Femur (tissue), 1 donor: ENCODE measurements at places on chromosomes 5 and 9.

DNA sequence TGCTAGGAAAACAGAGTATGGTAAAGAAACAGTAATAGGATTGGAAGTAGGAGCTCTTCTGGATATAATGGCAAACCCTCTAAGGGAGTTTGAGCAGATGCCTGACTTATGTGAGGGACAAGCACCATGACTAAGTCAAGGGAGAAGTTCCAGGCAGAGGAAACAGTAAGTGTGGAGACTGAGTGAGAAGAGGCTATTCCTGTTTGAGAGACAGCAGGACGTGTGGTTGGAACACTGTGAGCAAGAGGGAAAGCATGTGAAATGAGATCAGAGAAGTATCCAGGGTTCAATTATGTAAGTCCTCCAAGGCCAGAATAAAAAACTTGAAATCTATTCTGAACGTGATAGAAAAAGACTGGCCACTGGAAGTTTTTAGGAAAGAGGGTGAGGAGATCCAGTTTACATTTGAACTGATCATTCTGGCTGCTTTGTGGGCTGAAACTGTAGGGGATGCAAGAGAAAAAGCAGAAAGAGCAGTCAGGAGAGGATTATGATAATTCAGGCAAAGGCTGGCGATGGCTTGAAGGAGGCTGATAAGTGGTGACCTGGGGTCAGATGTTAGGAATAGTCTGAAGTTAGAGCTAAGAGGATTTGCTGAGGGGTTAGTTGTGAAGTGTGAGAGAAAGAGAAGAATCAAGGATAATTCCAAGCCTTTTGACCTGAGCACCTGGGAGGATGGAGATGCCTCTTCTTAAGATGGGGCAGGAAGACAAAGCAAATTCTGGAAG is 19.2 kb downstream of the DMAC1 start:
- no peak for DNase-seq

GRCh38 chr9:91680998-91681397 is 257.4 kb upstream of the NFIL3 start:
- no peak for DNase-seq

- DNase-seq, result no peak
These were observed 325.6 kb downstream of the BNC2 start for GRCh38 chr9:16544842-16545241.

DNA sequence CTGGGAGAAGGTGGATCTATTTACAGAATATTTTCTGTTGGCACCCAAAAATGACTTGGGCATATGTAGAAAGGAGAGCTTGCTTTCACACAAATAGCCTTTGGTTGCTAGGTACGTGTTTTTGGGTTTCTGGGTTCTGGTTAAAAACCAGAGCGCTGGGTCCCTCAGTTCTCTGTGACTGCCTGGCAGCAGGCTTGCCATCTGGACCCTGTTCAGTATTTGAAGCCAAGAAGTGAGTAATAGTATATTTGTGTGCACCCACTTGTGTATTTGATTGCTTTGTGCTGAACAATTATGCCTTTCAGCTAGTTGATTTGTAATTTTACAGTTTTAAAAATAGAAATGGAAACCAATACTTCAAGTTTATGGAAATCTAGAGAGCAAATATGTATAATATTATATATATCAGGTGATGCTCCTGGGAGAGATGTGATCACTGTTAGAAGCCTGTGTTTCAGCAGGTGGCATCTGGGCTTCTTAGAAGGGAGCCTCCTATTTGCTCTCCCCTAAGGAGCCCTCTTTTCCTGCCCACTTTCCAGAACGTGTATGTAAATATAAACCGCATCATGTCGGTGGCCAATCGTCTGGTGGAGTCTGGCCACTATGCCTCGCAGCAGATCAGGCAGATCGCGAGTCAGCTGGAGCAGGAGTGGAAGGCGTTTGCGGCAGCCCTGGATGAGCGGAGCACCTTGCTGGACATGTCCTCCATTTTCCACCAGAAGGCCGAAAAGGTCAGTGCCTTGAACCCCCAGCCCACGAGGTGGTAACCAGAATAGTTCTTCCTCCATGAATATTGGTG is 153.6 kb downstream of the TRIO start:
- no peak for DNase-seq

DNA sequence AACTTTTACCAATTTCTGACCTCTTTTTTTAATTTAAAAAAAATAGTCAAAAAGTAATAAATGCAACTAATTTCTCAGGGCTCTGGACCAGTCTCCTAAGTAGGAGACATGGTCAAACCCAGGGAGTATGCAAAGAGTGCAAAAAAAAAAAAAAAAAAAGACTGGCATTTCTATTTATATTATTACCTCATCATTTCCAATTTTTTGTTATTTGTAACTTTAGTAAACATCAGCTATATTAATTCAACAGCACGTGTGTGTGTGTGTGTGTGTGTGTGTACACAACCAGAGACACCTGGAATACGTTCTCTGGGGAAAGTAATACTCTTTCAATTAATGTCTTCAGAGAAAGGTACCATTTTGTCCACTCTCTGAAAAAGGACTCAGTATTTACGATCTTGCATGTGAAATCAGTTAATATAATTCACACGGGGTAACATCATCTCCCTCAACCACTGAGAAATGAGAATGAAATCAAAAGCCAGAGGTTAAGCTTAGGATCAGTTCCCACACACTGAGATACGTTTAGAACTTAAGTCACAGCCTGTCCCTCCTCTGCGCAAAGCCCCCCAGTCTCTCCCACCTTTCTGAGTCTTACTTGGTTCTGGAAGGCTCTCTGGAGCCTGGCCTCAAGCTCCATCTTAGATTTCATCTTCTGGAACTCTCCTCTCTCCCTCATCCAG is 21.9 kb downstream of the ZNF608 start:
- DNase-seq, result no peak

- DNase-seq, result no peak
These were observed 134.5 kb downstream of the NFIB start for GRCh38 chr9:14179449-14179848.

GRCh38 chr9:131667576-131667975 is 72.3 kb downstream of the RAPGEF1 start:
- no peak for DNase-seq

DNA sequence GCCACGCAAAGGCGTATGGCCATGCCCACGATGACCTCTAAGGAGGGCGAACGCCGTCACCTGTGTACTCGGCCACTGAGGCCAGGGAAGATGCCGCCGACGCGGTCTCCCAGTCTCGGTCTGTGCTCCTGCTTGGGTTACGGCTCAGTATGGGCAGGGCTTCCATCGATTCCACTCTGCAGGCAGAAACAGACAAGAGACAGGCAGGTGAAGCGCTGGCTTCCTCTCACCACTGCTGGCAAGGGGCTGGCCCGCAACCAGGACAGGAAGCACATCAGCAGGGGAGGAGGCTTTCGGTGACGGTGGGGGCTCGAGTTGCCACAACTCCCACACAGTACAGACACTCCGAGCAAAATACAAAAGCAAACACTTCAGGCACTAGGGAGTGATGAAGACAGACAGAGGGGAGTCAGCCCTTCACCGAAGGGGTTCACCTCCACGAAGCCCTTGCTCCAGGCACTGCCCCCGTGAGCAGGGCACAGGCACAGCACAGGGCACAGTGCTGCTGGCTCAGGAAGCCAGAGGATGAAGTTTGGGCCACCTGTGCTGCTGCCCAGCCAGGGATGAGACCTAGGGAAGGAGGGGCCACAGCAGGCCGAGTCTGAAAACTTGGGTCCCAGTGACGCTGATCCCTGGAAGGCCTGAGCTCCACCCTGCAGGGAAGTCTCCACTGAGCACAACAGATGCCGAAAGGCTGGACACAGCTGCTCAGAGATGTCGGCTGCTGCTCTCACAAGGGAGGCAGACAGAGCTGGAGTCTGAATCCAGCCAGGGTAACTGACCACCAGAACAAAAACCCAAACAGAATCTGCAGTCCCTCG is 91.3 kb downstream of the CAMSAP1 start:
- peak; percentile 47 for DNase-seq

GRCh38 chr9:128128836-128129590 is 1.5 kb upstream of the PTGES2 start:
- no peak for DNase-seq

DNA sequence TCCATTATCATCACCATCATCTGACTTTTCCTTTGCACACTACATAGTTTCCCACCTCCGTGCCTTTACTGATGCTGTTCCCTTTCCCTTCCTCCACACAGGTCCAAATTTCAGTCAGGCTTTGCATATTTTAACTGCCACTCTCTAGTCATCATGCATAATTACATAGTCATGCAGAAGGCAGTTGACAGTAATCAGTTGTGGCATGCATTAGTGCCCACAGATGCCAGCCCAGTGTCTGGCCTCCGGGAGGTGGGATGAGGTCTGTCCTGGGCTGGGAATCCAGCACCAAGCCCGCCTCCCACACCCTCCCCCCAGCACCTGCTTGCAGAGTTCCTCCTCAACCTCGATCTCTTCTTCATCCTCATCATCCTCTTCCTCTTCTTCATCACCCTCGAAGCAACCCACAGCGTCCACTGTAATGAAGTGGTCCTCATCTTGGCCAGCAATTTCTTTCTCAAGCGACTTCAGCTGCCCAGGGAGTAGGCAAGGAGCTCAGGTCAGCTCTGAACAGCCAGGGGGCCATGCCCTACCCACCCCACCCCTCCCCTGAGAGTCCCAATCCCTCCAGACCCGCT is 8.8 kb downstream of the BBLN start:
- no peak for DNase-seq

DNA sequence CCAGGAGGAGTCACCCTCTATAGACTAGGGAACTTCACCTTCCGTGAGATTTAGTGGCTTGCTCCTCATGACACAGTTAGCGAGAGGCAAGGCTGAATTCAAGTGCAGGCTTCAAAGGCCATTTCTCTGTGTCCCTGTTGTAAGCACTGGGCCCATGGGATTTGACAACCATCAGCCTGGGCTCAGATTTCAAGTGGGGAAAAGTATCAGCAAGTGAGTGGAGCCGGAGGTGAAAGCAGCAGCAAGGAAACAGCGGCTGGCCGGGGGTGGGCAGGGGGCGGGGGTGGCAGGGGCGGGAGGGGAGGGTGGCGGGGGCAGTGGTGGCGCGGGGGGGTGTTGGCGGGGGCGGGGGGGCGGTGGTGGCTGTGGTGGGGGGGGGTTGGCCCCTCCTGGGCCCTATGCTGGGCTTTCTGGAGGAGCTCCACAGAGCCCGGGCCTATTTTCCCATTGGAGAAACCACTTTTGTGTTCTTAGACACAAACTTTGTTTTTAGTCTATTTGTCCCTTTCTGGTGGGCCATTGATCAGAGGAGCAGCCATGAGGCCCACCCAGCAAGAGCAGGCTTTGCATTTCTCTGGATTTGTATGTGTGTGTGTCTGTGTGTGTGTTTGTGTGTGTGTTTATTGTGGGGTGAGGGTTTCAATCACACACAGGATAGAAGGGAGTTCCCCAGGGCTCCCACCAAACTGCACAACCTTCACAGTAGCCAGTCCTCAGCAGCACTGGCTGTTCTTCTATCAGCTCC is 165.4 kb upstream of the RAI14 start:
- DNase-seq, result no peak

DNA sequence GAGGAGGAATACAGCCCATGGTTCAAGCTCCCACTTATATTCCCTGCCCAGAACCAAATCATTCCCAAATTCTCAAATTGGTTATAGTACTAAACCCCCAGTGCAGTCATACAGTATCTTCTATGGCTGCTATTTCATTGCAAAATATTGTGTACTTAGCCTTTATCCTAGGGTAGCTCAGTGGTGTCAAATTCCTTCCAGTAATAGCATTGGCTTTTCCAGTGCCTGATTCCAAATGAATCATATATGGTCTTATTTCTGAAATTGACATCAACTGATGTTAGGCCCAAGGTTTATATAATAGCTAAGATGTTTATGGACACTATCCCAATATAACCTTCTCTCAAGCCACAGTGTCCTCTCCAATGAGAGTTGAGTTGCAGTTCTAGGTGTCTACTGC is 256.7 kb downstream of the NDUFS4 start:
- no peak for DNase-seq

- no peak for DNase-seq
These were observed 132.1 kb downstream of the PDZD2 start for GRCh38 chr5:31770998-31771397.

GRCh38 chr9:107933097-107933496 is 443.5 kb upstream of the KLF4 start:
- peak; percentile 29 for DNase-seq

GRCh38 chr5:61306531-61307131 is 25.4 kb upstream of the ZSWIM6 start:
- no peak for DNase-seq
